ENCODE measurements at places on chromosomes 7 and 10.

GRCh38 chr10:57799625-57800024 is 468.1 kb downstream of the IPMK start:
- no peak for DNase-seq

DNA sequence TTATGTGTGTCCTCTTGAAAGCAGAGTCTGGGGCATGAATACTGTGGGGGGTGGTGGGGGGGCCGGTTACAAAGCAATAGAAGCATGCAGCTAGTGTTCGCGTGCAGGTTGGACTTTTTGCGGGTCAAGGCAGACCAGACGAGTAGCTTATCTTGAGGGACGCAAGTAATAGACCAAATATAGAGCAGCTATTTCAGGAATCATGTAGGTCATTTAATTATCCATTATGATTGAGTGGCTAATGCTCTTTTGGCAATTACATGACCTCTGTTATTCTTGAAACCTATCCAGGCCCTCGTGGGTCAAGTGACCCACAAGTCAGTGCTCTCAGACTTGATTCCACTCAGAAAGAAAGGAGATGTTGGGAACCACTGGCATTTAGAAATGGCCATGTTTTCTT is 93.0 kb downstream of the BTRC start:
- DNase-seq = no peak

DNA sequence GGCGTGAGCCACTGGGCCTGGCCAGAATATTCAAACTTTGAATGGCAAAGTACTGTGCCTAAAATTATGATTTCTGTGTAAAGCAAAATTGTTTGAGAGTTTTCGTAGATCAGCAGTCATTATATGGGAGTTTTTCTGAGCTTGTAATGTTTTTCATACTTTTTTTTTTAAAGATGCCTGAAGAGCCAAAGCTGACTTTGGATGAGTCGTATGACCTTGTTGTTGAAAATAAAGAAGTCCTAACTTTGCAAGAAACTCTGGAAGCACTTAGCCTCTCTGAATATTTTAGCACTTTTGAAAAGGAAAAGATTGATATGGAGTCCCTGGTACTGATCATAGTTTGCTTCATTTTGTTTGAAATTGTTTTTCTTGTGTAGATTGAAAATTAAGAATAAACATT is 26.7 kb downstream of the SEC23IP start:
- DNase-seq = no peak

- DNase-seq = no peak
Observed at GRCh38 chr10:70692043-70692603, 19.8 kb downstream of the ADAMTS14 start.

DNA sequence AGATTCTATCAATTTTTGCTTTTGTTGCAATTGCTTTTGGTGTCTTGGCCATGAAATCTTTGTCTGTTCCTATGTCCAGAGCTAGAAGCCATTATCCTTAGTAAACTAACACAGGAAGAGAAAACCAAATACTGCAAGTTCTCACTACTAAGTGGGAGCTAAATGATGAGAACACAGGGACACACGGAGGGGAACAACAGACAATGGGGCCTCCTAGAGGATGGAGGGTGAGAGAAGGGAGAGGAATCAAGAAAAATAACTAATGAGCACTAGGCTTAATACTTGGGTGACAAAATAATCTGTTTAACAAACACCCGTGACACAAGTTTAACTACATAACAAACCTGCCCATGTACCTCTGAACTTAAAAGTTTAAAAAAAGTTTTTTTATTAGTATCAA is 78.2 kb downstream of the ANKRD26 start:
- no peak for DNase-seq

- no peak for DNase-seq
Observed at GRCh38 chr7:25105911-25106310, 19.1 kb downstream of the CYCS start.

Measured in nephron progenitor cell (in vitro differentiated cells).